NCI-H187 (cell line): ENCODE measurements at places on chromosomes 4 and X.

DNA sequence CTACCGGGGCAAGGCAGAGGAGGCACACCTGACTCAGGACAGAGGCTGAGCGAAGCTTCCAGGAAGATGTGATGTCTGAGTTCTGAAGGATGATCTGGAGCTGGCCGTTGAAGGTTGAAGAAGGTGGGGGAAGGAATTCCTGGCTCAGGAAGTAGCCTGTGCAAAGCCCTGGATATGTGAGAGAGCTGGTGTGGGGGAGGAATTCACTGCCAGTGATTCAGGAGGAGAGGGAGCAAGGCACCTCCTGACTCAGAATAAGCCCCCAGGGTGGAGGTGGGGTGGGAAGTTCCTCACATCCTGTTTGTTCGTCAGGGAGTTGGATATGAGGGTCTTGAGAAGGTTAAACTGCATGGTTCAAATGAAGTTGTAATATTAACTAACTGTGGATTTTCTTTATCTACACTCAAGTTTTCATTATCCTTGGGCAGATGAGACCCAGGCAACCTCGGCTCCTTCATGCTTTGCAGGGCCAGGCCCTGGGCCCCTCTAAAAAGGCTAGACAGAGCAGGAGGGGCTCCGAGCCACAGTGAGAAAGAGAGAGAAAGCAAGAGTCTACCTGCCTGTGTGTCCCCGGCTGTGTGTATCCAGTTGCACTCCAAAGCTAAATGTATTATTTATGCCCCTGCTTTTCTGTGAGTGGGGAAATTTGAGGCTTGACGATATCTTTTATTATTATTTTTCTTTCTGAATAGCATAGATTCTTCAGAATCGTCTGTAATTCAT, 7.1 kb downstream of the NHSL2 start:
- no peak for DNase-seq

DNA sequence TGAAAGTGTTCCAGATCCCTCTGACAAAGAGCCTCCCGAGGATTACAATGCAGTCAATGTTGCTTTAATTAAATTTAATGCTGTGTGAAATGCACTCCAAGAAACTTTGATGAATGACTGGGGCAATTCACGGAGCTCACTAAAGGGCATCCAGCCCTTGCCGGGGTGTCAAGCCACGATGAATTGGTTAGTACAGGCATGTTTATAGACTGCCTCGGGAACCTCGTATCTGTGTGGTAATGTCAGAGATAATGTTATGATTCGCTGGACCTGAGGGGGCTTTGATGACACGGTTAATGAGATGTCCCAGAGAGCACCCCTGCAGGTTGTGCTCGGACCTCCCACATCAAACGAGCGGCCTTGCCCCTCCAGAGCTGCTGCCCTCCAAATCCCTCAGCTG, 428.8 kb downstream of the NKX6-1 start:
- DNase-seq: no peak

DNA sequence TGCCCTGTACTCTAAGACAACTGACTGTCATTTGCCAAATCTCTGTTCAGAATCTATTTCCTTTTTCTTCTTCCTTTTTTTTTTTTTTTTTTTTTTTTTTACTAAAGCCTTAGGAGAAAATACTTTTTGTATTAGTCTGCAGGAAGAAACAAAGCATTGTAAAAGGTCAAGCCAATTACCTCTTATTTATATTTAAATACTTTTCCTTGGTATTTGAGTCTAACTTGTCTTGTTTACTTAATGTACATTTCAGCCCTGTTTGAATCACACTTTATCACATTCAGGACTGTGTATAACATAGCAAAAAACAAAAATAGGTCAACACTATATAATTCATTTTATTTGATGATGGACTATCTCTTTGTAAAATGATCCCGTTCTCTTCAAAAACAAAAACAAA, 262.2 kb downstream of the RPA4 start:
- DNase-seq: no peak

DNA sequence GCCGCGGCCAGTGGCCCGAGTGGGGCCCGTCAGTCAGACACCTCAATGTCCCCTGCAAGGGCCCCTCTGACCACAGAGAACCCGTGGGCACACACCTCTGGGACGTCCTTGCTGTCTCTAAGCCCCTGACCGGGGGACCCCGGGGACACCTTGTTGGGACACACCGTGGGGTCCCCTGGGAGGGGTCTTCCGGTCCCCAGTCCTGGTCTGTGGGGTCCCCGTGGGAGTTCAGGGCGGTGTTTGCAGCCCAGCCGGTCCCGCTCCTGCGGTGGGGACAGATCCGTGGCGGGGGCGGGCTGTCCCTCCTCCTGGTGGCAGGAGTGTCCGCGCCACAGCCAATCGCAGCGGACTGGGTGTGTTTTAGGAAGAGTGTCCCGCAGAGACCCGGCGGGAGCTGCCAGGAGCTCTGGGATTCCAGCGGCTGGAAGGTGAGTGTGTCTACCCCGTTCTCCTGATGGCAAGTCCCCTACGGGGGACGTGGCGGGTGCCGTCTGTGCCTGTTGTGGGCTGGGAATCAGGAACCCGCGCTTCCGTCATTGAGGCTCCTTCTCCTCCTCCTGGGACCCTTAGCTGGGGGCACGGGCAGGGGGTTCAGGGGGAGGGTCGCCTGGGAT, 5.1 kb upstream of the PLCXD1 start:
- no peak for DNase-seq

GRCh38 chr4:83114576-83114975, at the start of gene PLAC8:
TSS of gene PLAC8 (minus strand) at chr4:83114729. CDS start at chr4:83107921, 6,808 bp downstream.
- DNase-seq: no peak

GRCh38 chr4:185100423-185100822, 42.6 kb upstream of the SLC25A4 start:
- DNase-seq: no peak

DNA sequence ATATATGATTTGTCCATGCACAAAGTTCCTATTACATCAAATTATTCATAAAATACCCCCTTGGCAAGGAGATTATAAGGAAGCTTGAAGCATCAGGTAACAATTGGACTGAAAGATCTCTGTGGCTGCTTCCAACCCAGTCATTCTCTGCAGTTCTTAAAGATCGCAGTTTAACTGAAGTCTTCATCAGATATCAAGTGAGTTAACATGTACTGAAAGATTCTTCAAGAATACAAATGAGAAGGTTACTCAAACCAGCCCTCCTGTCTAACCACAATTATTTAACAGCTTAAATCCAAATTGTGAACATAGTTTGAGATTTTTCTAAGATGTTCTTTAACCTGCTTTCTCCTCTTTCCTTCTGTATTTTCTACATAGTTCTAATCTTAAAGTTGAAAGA, 56.1 kb downstream of the SLC10A7 start:
- DNase-seq: no peak

GRCh38 chr4:25792200-25792791, 70.5 kb downstream of the SEL1L3 start:
- no peak for DNase-seq

DNA sequence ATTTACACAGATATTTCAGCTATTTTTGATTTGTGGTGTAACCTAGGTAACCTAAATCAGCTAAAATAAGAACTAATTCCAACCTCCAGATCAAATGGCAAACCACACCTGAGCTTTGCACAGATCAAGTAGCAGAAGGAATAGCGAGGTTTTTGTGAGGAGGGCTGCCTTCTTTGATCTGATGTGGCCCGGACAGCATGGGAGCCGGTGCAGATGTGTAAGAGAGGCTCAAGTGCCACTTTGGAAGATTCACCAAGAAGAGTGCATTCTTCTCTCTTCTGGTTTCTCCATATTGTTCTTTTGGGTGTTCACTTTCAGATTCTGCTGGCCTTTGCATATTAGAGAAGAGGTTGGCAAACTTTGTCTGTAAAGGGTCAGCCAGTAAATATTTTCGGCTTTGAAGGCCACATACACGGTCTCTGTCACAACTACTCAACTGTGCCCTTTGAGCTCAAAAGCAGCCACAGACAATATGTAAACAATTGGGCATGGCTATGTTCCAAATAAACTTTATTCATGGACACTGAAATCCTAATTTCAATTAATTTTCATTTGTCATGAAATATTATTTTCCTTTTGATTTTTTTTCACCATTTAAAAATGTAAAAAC, 78.9 kb upstream of the FAM9C start:
- DNase-seq: no peak

DNA sequence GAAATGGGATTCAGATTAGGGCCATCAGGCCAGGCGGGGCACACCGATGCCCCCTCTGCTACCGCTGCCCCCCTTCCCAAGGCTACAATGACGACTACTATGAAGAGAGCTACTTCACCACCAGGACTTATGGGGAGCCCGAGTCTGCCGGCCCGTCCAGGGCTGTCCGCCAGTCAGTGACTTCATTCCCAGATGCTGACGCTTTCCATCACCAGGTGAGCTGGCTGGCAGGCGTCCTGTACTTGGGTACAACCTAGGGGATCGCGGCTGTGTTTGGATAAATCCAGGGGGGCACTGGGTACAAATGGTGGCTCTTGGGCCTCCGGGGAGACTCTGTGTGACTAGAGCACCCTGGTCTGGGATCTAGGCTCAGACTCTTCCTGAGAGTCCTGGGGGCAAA, 1.1 kb downstream of the EMD start:
- no peak for DNase-seq
